ENCODE measurements at places on chromosomes 3 and 15.
A peak's percentile ranks its signal among the peaks of the same experiment; 100 is the strongest.

DNA sequence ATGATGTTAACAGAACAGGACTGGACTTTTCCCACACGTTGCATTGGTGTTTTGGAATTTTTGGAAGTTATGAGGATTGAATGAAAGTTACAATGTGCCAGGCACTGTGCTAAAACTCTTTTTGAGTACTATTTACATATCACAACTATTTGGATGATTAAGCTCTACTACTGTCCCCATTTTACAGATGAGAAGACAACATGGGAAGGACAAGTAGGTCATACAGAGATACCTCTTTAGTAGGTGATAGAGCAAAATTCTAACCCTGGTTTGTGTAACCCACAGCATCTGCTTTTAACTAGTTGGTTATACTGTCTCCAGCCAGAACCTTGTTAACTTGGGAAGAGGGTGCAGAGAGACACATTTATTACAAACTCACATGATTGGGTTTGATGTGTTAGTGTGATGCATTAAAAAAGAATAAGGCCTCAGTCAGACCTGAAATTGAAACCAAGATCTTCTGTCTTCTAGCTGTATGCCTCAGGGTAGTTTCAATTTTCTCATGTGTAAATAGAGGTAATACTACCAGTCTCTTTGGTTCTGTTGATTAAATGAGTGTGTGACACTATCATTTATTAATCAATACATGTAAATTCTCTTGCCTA, 1.4 kb downstream of the NDUFB4 start:
- no peak for DNase-seq

GRCh38 chr3:13543253-13543652, 5.7 kb upstream of the FBLN2 start:
- DNase-seq, result peak; percentile 5

- no peak for DNase-seq
These were observed 718.6 kb upstream of the NECTIN3 start for GRCh38 chr3:110352841-110353604.

DNA sequence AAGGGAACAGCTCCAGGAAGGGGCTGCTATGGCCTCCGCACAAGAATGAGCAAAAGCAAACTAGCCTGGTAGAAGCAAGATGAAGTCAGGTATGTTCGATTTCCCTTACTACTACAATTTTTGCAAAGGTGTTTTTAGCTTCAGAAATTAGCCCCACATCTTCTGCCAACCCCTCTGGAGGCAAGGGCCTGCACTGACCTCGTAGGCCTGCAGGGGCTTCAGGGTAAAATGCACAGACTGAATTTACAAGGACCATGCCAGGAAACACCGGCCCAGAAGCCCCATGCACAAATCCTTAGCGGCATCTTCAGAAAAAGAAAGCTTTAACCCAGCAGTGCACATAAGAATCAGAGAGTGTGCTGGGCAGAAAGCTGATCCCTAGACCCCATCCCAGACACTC, 53.0 kb downstream of the SLC6A1 start:
- no peak for DNase-seq

GRCh38 chr15:42608110-42608531, 32.7 kb downstream of the STARD9 start:
- DNase-seq, result no peak

DNA sequence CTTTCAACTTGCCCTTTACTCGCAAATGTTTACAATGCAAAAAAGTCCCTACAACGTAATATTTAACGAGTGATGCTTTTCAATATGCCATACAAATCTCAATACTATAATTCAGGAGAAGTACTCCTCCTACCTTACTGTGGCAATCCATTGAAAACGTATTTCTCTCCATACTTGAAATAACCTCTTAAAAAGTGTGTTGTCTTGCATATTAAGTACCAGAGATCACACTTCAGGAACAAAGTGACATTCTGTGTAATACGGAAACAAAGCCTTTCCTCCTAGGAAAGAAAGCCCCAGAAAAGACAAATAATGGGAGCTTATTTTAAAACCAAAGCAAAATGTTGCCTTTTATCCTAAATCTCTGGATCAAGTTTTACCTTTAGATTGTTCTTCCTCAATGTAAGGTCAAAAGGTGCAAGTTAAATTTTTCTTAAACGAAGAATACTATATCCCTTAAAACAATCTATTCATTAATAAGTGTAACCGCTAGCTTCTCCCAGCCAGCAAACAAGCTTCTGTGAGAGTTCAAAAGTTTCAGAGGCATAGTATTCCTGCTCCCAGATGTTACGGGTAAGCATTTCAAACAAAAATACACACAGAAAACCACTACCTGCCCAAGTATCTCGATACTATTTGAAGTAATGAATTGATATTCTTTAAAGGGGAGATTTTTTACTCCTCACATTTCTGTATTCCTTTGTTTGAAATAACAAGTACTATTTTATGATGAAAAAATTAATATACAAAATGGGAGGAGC, 1.7 kb downstream of the TJP1 start:
- DNase-seq, result no peak

DNA sequence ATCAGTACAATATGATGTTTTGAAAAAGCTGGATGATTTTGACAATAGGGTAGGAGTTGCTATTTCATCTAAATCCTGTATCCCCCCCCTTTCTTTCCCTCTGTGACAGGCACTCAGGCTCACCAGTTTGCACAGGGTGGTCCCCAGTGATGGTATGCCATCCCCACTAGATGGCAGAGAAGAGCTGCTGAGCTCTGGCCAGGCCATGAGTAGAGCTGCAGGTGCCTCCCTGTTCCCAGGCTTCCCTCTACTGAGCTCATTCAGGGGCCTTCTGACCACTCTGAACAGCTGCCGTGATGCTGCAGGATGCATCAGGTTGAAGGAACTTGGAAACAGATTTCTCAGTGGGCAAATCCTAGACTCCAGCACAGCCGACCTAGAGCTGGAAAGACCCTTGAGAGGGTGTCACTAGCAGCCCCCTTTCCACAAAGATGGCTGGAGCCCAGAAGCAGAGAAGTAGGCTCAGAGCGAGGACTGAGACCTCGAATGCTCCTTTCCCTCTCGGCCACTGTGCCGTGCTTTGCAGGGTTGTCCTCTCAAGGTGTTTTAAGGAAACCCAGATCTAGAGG, 45.1 kb downstream of the EFCAB12 start:
- DNase-seq, result peak; percentile 74

- DNase-seq, result no peak
These were observed 5.2 kb upstream of the HHATL start for GRCh38 chr3:42707620-42708355.

DNA sequence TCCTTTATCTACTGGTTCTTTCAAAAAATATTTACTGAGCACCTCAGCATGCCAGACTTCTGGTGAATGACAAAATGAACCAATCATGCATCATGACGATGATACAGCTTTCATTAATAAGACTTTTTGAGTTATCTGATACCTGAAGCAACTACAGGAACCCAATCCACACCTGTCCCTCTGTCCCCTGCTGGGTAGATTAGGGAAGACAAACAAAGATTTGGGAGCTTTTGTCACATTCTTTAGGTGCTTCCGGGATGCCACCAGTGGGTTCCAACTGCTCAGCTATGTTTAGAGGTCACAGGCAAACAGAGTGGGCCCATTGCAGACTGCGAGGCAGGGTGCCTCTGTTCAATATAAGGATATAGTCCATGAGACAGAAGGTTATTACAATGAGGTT, 1020.5 kb upstream of the CFAP20DC start:
- DNase-seq, result no peak

DNA sequence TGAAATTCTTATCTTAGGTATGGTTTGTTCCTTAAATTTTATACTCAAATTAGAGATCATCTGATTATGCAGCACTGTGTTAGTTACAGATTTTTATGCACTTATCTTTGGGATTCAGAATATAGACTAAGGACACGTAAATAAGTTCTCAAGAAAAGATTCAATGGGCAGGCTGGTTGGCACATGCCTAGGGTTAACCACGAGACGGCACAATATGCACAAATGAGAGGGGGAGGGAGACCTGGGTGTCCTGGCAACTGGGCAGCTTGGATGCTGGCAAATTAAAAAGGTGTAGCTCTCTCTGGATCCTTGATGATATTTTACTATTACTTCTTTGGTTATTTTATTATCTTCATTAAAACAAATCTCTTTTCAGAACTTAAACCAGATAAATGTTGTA, 672 bp downstream of the AADAC start:
- no peak for DNase-seq

- DNase-seq, result no peak
These were observed 339.9 kb upstream of the RGMA start for GRCh38 chr15:93428807-93429351.

DNA sequence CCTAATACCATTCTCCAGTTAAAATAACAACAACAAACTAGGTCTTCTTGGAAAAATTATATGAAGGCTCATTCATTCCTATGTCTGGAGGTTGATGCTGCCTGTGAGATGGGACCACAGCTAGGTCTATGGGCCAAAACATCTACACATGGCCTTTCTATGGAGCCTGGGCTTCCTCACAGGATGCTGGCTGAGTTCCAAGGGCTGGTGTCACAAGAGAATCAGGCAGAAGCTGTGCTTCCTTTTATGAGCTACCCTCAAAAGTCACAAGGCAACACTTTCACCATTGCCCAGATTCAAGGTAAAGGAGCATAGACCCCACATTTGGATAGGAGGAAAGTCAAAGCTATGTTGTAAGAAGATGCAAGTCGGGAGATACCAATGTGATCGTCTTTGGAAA, 4.6 kb upstream of the RTP2 start:
- DNase-seq, result no peak

GRCh38 chr3:50100956-50101845, 12.5 kb downstream of the RBM5 start:
- no peak for DNase-seq

GRCh38 chr3:127692501-127693335, 20.0 kb downstream of the ABTB1 start:
- peak; percentile 12 for DNase-seq

DNA sequence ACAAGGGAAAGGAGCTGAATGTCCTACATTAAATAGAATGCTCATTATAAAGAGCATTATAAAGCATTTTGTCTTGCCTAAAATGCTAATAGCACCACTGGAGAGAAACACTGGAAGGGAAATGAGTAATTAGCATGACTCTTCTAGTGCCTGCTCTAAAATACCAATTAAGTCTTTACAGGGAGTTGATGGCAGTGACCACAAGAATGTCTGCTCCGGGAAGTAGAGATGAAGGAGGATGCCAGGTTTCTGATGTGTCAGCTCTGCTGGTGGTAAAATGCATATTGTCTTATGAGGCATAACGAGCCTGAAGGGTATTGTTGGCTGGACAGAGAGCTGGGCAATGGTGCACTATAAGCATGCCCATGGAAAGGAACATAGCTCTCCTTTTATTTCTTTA, 49.5 kb downstream of the MYLK start:
- DNase-seq, result no peak

DNA sequence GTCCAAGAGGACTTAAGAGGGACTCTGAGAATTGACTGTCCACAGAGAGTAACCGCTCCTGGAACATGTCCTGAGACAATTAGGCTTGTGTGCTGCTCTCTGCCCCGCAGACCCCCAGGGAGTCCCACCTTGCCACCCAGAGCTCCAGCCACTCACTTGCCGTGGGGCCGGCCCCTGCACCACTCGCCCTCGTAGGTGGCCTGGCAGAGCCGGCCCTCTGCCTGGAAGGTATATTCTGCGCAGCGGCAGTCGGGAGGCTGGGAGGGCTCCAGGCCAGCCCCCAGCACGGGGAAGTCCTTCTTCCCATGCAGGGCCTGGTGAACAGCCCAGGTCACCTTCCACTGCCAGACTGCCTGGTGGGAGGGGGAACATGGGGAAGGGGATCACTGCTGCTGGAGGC, 10.5 kb downstream of the ALS2CL start:
- no peak for DNase-seq

DNA sequence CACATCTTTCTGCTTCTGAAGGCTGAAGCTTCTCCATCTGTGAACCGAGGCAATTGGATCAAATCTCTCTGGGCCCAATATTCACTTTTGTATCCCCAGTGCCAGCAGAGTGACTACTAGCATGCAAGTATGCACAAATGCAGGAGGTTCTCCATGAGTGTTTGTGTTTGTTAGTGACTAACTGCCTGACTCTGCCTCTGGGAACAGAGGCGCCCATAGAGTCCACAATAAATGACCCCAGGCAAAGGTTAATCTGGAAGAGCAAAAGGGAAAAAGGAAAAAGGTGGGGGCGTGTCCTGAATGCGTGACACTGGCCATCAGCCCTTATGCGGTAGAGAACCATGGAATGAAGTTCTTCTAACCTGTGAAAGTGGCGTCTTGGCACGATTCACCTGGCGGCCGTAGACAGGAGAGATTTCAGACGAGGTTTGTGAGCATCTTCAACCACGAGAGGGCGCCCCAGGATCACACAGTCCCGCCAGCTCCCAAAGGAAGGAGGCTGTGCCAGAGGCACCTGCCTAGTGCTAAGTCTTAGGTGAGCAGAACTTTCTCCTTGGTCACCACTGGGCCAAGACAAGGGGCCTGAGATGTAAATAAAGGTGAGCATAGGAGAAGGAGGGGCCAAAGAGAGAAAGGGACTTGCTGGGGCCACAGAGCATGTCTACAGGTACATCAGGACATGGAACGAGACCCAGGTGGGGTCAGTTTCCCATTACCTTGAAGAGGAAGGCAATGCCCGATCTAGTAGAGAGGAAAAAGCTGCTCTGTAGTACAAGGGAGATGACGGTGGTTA, 44.2 kb downstream of the RBPMS2 start:
- peak; percentile 89 for DNase-seq

- DNase-seq, result no peak
These were observed 11.6 kb upstream of the ACAN start for GRCh38 chr15:88791637-88792036.

GRCh38 chr15:33644304-33644703, 324.0 kb upstream of the CHRM5 start:
- no peak for DNase-seq

DNA sequence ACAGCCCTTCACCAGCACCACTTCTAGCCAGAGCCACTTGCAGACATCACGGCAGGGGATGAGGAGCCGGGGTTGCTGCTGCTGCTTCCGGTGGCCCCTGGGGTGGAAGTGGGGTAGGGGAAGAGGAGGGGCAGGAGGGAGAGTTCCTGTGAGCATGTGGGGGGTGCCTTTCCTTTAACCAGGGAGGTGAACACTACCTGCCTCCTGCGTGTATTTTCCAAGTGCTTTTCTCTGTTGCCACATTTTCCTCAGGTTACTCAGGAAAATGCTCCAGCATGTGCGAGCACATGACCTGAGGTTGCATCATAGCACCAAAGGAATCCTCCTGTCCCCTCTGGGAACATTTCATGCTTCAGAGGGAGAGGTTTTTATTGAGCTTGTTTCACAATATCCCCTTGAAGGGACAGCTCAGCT, 12.2 kb upstream of the SACM1L start:
- DNase-seq, result no peak

GRCh38 chr3:124119056-124119716, 127.3 kb upstream of the ROPN1 start:
- DNase-seq, result peak; percentile 58

GRCh38 chr15:33675246-33675645, 293.1 kb upstream of the CHRM5 start:
- DNase-seq, result no peak

DNA sequence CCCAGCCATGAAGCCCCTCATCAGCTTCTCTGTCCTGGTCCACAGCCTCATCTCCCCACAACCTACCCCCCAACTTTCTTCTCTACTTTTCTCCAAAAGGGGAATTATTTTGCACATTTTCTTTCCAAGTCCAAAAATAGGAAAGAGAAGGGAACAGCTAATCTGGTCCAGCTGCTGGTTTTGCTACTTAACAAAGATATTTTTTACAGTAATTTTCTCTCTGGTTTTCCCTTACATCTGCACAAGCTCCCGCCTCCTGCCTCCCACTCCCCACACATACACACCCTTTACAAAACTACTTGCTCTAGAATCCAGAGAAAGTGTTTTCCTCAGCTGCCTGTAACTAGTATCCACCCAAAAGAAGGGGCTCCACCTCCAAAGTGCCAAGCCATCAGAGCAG, 177.2 kb downstream of the POLR2M start:
- DNase-seq, result no peak

Data from glutamatergic neuron (in vitro differentiated cells).